Esophagus squamous epithelium (tissue), 5 donors: ENCODE measurements at places on chromosomes 5 and 9.

GRCh38 chr5:163347671-163348070, 89.7 kb upstream of the CCNG1 start:
- DNase-seq = no peak

- no peak for DNase-seq
These were observed 35.9 kb downstream of the EFCAB9 start for GRCh38 chr5:172229904-172230303.

GRCh38 chr5:177123789-177124485, 9.6 kb upstream of the NSD1 start:
- no peak for DNase-seq

DNA sequence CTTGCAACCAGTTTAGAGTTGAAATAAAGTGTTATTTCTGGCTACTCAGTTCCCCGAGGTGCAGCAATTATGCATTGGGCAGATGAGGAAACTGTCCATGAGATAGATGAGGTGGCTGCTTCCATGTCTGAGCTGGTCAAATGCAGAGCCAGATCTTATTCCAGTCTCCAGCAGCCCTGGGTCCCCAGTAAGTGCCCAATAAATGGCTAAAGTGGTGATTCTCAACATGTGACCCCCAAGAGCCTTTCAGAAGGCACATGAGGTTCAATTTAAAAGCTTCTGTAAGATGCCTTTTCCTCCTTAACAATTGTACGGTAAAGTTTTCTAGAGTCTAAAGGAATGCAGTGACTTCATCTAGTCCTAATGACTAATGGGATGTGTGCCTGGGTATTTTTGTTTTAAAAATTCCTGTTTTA, 17.5 kb downstream of the ATOX1 start:
- no peak for DNase-seq

- DNase-seq = no peak
These were observed 432.9 kb downstream of the SPATA31D1 start for GRCh38 chr9:82421498-82421897.
